Stimulated activated naive CD4-positive, alpha-beta T cell (primary cell): ENCODE measurements at places on chromosomes 3 and 15.

GRCh38 chr15:78306176-78306774 is 6.9 kb upstream of the SKIC8 start:
- DNase-seq: no peak

- DNase-seq: no peak
These were observed 2.1 kb downstream of the PODXL2 start for GRCh38 chr3:127630811-127631714.

- no peak for DNase-seq
These were observed 68.9 kb downstream of the FOXP1 start for GRCh38 chr3:71514621-71515020.

DNA sequence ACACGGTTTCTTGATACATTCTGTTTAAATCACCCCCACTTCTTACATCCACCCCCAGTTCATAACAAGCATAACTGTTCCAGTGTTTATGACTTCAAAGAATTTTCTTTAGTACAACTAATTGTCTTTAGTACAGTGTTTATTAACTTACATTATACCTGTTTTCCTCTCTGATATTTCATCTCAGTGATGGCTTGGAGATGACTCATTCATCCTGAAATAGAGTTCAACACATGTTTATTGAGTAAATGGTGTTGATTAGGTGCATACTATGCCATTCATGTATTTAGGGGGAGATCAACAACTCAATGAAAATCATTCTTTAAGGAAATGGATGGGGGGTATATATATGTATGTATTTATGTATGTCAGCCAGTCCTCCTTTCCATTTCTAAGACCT is 21.7 kb upstream of the UTS2B start:
- DNase-seq: no peak

DNA sequence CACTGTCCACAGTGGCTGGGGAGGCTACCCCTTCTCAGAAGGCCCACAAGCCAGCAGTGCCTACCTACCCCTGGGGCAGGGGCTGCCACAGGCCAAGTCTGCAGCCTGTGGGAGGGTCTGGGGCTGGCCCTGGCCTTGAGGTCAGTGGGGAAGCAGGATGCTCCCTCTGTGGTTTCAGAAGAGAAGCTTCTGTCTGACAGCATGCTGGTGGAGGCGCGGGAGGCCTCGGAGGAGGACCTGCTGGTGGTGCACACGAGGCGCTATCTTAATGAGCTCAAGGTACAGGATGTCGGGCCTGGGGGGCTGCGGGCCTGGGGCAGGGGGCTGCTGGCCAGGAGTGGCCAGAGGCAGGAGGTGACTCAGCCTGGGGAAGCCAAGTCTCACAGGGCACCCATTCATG is 3.2 kb downstream of the HDAC11 start:
- no peak for DNase-seq

DNA sequence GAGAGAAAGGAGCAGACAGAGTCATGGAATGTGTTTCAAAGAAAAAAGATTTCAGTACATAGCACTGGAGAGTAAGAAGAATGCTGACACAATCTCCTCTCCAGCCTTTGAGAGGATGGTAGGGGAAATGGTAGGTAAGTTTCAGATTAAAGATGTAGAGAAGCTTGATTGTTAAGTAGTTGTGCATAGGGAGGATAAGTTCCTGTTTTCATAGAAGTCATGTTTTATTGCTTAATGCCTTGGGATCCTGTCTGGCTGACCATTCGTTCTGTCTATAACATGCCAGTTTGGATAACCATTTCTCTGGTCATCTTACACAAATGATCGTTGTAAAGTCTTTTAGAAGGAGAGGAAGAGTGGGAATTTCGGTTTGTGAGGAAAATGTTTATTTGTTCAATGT is 95.7 kb upstream of the IGSF10 start:
- no peak for DNase-seq

DNA sequence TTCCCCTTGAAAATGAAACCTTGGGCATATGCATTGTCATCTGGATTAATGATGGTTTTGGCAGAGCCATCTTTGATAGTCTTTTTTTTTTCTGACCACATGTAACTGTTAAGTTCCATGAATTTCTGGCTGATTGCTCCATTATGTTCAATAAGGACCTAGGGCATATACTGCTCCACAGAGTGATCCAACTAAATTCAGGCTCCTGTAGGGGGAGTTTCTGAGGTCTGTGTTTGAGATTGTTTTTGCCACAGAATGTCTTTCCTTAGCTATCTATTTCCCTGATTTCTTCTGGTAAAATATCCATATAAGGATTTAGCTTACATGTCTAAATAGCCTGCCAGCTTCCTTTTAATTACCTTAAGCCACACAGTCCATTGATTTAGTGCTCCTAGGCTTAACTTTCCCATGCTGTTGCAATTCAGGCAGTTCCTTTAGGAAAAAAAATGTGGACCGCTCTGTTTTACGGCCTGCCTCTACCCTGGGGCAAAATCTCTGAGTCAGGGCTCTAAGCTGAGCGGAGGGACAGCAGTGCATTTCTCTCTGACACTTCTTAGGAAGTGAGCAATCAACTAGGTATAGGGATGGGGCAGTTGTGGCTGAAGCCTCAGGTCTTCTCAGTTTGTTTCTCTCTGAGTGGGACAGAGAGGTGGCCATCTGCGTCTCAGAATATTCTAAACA is 796.2 kb downstream of the NR2F2 start:
- no peak for DNase-seq

DNA sequence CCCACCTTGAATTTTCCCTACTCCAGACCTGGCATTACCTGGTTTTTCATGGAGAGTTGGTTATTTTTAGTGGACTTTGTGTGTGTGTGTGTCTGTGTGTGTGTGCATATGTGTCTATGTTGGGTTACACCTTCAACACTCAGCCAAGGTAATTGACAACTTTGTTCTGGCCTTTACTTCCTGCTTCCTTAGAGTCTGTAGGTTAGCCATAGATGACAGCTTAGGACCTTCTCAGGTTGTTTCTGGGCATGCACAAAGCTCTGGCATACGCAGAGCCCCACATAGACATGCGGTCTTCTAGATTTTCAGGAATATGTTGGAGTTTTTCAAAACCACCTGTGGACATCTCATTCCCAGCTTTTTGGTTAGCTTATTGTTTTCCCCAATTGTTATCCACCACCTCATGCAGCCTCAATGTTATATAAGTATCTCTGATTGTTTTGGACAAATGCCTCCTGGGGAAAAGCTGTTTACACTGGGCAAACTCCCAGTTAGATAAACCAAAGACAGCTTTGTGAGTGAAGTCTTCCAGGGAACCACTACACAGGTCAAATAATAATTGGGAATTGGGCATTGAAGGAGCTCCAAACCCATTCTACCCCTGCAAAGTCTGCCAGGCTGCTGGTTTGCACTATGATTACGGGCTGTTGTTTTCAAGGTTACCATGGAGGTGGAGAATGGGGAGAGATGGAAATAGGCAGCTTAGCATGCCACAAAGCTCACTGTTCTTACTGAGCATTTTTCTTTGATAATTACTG is 201.2 kb downstream of the ADAMTSL3 start:
- no peak for DNase-seq

- DNase-seq: no peak
These were observed 59.5 kb downstream of the BFSP2 start for GRCh38 chr3:133459400-133459799.

DNA sequence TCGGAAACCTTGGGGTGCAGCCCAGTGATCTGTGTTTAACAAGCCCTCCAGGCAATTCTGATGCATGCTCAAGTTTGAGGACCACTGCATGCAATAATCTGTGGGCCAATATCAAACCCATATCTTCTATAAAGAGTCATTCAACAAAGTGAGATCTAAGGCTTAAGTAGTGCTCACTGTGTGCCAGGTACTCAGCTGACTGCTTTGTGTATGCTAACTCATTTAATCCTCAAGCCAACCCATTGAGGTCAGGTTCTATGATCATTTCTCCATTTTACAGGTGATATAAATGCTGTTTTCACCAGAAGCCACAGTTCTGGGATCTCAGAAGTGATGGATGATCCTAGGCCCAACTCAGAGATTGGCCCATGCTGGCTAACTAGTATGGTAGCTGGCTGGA is 101.7 kb downstream of the SMAD6 start:
- no peak for DNase-seq

- DNase-seq: no peak
These were observed 39.8 kb upstream of the NUDT16 start for GRCh38 chr3:131341761-131342160.

GRCh38 chr3:60463685-60464084 is 787.6 kb downstream of the FHIT start:
- no peak for DNase-seq

GRCh38 chr3:182803596-182803995 is 10.3 kb downstream of the ATP11B start:
- no peak for DNase-seq

DNA sequence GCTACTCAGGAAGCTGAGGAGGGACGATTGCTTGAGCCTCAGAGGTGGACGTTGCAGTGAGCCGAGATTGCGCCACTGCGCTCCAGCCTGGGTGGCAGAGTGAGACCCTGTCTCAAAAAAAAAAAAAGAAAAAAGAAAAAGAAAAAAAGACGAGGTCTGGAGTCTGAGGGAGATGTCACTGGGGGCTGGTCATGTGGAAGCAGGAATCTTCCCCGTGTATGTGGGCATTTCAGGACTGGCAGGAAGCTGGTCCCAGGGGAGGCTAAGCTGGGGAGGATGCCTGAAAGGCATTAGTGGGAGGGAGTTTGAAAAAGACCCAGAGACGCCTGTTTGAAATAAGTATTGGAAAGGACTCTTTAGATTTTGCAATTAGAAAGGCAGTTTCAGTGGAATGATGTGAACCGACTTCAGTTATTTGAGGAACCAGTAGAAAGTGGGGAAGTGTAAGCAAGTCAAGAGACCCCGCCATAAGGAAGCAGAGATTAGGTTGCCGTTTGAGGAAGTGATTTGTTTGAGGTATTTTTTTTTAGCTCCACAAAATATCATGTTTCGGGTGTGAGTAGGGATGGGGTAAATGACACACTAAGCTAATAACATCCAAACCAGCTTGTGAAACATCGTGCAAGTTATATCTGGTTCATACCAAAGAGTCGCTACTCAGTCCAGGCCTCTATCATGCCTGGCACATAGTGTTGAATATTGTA is 55.5 kb downstream of the ST6GAL1 start:
- DNase-seq: no peak

- DNase-seq: no peak
These were observed 45.8 kb downstream of the MITF start for GRCh38 chr3:69784954-69785514.

DNA sequence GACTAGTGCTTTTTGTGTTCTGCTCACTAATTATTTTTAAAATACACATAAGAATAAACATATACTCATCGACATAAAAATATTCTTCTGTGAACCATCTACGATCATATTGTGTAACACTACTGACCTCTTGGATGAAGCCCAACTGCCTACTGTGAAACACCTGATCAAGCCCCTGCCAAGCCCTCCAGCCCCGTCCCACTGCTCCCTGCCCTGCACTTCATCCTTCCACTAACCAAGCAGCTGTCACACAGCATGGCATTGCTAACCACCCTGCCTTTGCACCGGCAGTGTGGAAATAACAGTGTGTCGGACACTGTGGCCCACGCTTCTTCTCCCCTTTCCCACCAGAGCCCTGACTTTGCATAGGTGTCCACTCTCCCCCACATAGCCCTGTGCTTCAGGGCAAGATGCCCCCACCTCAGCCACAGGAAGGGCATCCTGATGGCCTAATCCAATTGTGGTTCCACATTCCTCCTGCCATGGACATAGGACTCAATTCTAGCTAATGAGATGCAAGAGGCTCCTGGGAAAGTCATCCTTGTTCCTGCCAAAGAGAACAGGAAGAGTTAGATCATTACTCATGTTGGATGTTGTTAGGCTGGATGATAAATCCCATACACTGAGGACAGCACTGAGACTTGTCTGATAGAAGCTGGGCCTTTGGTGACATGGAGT is 35.0 kb upstream of the ARID3B start:
- no peak for DNase-seq

GRCh38 chr3:158127250-158128219 is 17.6 kb downstream of the RSRC1 start:
- no peak for DNase-seq

- no peak for DNase-seq
These were observed 100.8 kb downstream of the CPN2 start for GRCh38 chr3:194250098-194251002.

- peak; percentile 35 for DNase-seq
These were observed 89.0 kb downstream of the IQSEC1 start for GRCh38 chr3:12984023-12984823.

DNA sequence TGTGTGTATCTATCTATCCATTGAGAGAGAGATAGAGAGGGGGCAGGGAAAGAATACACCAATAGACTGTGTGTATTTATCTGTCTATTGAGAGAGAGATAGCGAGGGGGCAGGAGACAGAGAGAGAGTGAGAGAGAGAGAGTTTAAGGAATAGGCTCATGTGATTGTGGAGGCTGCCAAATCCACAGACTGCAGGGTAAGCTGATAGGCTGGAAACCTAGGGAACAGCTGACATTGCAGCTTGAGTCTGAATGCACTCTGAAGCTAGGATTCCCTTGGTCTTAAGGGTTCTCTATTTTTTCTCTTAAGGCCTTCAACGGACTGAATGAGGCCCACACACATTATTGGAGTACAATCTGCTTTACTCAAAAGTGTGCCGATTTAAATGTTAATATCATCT is 255.8 kb downstream of the EPHA3 start:
- no peak for DNase-seq

- DNase-seq: no peak
These were observed 19.9 kb downstream of the IQGAP1 start for GRCh38 chr15:90407871-90408317.

GRCh38 chr15:36365963-36366362 is 213.5 kb upstream of the CDIN1 start:
- DNase-seq: no peak

- DNase-seq: no peak
These were observed 10.4 kb upstream of the SEMA4B start for GRCh38 chr15:90190606-90191343.

GRCh38 chr15:61169275-61169903 is 59.7 kb downstream of the RORA start:
- no peak for DNase-seq

DNA sequence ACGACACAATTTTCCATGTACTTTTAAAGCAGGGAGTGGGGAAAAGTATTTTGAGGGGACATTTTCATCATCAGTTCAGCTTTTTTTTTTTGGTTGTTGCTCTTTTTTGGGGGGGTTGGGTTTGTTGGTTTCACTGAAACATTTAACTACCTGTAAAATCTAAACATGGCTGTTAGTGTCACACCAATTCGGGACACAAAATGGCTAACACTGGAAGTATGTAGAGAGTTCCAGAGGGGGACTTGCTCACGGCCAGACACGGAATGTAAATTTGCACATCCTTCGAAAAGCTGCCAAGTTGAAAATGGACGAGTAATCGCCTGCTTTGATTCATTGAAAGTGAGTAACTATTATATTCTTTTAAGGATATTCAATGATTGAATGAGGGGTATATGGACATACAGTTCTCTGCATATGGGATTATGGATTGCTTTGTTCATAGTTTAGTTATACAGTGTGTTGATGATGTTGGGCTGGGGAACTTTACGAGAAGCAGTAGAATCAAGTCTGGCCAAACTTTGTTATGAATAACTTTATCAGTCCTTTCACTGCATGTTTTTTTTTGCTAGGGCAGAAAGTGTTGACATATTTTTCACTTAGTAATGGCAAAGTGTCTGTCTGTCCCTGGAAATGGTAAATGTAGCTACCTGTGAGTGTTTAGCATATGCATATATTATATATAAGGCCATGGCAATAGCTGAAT is 31.5 kb downstream of the MBNL1 start:
- no peak for DNase-seq
